GM18507 (cell line): ENCODE measurements at places on chromosomes 11 and 22.

- DNase-seq: no peak
These were observed 36.3 kb upstream of the SHISAL1 start for GRCh38 chr22:44348971-44349560.

GRCh38 chr11:100512475-100512874, 174.6 kb upstream of the ARHGAP42 start:
- DNase-seq: no peak

DNA sequence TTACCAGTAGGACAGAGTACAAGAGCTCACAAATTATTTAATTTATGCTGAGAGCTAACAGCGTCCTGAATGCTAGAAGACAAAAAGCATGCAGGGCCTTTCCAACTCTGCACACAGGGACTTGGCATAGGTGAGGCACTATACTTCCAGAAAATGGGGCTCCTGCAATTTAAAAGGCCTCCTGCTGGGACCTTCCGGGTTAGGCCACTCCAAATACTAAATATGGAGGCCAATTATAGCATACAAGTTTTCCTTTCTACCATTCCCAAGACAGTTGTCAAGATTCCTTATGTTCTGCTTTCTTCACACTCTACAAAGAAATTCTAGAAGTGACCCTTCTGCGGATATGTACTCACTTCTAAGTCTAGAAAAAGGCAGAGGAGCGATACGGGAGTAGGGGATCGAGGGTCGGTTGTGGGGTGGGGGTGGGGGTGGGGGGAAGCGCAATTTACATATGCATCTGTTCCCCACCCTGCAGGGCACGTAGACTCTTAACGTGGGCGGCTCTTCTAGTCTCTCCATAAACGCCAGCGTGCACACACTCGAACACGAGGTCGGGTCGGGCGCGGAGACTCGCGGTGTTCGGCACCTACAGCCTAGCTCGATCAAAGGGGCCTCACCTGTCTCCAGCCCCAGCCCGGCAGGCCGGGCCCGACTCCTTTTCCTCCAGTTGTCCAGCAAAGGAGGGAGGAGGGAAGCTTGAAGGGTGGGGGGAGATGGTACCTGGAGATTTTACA, 728 bp downstream of the DCUN1D5 start:
- no peak for DNase-seq

- DNase-seq: no peak
These were observed 3.8 kb upstream of the MTA2 start for GRCh38 chr11:62605467-62605866.

- no peak for DNase-seq
These were observed 2.8 kb downstream of the CRYAB start for GRCh38 chr11:111908639-111909305.

- DNase-seq: no peak
These were observed 225.1 kb upstream of the MPPED2 start for GRCh38 chr11:30811226-30811755.

DNA sequence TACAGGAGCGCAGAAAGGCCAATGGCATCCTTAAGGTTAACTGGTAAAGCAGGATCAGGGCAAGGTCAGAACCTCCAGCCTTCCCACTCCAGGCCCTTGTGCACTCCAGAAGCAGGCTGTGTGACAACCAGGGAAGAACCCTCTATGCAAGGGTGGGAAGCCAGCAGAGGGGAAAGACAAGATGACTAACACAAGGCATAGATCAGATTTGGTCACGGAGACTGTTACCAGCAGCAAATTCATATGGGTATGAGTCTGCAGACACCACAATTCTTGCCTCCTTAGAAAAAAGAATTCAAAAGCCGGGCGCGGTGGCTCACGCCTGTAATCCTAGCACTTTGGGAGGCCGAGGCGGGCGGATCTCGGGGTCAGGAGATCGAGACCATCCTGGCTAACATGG, 39.8 kb upstream of the MTNR1B start:
- no peak for DNase-seq

DNA sequence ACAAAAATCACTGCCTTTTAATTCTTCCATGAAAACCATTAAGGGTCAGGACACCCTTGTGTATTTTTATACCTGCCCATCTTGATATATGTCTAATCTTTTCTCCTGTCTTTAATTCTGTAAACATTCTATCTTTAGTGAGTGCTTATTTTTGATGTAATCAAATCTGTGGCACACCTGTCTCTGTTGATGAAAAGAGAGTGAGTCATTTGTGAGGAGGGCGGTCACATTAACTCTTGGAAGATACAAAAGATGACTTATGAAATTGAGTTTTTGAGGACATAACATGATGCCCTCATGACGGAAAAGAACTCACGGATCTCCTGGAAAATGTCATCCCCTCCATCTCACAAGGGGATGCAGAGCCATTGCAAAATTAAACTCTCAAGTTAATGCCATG, 206.5 kb upstream of the PGR start:
- DNase-seq: no peak

DNA sequence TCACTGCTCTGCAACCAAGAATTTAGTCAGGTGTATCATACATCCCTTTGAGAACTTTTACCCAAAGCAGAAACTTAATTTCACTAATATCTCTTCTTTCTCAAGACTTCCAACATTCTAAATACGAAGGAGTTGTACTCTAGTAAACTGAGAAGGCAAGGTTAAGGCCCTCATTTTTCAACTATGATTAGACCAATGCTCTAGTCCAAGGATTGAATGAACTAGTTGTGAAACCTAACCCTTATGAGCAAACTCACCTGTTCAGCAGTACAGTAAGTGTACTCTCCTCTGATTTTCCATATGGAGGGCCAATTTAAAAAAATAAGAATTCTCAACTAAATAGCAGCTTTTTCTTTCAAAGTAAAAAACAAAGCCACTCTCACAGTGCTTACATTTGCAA, 180.0 kb upstream of the C11orf58 start:
- no peak for DNase-seq

GRCh38 chr22:20602609-20603164, 95.3 kb downstream of the MED15 start:
- DNase-seq: no peak

DNA sequence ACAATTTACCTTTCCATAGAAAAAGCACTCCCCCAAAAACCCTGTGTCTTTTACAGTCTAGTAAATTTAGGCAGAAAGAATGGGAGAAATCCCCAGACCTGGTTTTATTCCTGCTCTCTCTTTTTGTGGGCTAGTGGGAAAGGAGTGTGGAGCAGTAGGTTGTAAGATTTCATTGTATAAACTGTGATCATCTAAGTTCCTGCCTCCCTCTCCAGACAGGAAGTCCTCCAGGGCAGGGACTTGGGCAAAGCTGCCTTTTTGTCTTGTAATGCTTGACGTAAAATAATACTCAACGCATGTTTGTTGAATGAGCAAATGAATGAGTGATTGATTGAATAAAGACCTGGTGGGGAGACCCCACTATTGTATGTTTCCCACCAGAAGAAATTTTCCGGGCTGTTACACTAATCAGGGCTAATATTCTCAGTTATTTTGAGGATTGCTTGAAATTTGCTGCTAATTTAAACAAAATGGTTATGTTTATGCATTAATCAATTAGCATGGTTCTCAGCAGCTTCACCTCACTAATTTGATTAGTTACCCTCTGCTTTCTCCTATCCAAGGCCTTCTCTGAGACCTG, 36.3 kb downstream of the CSNK2A3 start:
- no peak for DNase-seq

- no peak for DNase-seq
These were observed 45.3 kb upstream of the CD5 start for GRCh38 chr11:61056981-61057380.

DNA sequence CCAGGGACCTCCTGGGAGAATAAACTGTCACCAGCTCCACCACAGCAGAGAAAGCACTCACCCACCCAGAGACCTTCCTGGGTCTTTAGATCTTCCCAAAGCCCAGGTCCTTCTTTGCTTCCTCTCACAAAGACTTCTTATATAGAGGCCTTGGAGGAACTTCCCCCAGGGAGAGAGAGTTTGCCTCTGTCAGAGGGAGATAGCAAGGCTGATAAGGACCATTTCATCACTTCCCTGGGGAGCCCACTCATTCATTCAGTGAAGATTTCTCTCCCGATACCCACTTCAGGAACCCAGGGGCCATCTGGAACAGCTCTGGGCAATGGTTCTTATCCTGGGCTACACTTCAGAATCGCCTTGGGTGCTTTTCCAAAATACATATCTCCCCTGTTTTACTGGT, at the start of gene PRG2:
PRG2 (minus strand) TSS at position 116 of the 400 bp plus-strand sequence. CDS start 706 bp downstream, outside the sequence.
- no peak for DNase-seq

- no peak for DNase-seq
These were observed 438.9 kb downstream of the NTM start for GRCh38 chr11:131809203-131809918.

DNA sequence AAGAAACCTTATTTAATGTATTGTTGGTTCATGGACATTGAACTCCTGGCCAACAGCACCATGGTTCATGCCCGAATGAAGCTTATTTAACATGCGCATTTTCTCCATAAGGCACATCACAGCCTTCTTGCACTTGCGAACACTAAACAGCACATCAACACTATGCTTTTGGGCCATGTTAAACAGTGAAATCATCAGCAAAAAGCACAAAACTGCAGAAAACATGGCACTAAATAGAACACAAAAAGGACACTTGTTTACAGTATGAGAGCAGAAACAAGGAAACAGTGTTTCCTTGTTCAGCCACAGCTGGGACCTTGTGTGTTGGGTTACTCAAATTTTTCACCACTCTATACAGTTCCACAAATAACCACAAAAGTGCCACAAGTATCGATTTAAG, 122.3 kb downstream of the MSANTD4 start:
- DNase-seq: no peak

GRCh38 chr22:24950272-24950902, 2.1 kb upstream of the KIAA1671 start:
- DNase-seq: no peak

DNA sequence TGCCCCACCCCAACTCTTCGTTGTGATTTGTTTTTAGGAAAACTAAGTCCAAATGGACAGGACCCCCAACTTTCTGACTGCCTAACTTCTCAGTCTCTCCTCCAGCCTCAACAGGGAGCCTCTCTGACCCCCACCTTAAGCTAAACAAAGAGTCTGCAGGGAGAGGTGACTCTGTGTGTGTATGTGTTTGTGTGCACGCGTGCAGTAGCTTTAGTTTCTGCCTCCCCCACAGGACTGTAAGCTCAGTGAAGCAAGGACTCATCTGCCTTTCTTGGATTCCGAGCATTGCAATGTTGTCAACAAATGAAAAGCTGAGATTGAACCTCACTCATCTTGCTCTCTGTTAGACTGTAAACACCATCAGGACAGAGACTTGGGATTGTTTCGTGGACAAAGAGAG, 7.9 kb downstream of the SNAP29 start:
- no peak for DNase-seq

- DNase-seq: no peak
These were observed 242.0 kb upstream of the SYN3 start for GRCh38 chr22:33300165-33300564.

DNA sequence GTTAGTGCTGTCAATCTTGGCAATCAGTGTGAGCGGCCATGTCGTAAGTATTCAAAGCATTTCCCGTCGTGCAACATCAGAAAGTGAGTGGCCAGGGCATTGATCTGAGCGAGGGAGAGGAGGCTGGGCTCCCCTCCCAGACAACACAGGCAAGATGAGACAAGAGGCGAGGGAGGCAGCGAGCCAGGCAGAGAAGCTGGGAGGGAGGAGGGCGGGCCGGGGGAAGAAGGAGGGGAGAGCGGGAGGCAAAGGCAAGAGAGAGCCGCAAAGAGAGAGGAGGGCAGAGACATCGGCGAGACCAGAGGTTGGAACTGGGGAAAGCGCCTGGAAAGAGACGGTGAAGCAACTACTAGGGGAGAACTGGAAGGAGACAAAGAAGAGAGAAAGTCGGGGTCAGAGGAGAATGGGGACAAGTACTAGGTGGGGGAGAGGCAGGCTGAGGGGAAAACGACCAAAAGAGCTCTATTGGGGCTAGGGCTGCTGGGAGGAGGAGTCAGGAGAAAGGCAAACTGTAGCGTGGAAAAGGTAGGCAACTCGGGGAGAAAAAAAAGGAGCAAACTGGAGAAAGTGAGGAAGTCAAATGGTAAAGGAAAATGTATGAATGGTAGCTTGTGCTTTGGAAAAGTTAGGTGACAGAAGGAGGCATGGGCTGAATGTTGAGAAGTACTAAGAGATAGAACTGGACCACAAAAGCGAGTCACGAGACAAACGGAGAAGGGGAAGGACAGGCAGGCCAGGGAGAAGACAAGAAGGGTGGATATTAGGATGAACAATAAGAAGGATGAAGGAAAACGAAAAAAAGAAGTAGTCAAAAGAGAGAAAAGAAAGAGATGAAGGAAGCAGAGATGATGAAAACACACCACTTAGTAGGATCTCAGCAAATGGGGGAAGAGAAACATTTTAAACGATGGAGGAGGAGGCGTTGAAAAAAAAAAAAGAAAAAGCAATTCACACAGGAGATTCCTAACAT, 130.5 kb upstream of the C11orf58 start:
- DNase-seq: no peak

DNA sequence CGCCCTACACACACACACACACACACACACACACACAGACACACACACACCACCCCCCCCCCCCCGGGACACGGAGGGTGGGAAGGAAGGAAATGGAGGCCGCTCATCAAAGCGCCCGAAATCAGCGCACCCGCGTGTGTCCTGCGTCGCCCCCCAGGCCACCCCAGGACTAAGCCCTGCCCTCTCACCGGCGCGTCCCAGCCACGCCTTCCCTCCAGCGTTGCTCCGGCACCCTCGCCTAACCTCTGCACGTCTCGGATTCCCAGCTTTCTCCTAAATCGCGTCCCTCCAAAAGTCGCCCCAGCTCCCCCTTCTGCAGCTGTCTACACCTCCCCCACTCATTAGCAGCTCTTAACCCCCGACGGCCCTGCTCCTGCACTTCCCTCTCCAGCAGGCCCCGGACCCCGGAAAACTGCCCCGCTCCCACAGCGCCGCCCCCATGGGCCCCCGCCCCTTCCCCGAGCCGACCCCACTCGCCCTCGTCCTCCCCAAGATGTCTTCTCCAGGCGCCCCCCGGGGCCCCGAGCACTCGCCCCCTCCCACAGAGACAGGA, 557 bp downstream of the PACSIN2 start:
- DNase-seq: no peak

DNA sequence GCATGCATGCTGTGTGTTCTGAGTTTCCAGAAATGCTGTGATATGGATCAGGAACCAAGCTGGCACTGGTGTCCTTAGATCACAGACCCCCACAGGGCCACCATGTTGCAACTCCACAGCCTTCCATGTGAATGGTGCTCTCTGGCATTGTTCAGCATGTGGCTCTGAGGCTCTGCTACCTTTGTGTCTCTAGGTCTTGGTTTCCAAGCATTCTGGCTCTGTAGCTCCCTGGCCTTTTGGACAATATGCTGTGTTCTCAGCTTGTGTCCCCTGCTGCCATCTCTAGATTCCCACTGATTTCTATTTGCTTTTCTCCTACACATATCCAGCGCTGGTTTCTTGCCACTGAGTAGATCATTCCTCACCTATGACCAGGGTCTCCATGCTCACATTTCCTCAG, 3.9 kb downstream of the SPTBN2 start:
- DNase-seq: no peak

- DNase-seq: no peak
These were observed 16.4 kb upstream of the UPK3A start for GRCh38 chr22:45268167-45268957.
